ENCODE measurements at places on chromosomes 1 and 21.

DNA sequence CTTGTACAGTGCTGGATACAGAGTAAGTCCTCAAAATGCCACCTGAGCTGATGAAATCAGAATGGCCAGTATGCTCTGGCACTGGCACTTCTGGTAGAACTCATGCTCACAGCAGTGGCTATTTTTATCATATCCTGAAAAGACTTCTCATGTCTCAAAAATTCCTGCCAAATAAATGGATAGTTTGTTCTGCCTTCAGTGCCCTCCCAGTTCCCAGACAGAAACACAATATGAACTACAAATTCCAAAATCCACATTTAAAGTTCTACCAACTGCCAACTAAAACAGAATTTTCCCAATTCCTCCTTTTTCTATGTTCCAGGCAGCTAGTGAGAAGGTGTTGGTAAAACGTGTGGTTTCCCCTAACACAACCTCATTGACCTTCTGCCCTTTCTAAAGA lies 51.4 kb upstream of the RGS1 start:
- DNase-seq = no peak

DNA sequence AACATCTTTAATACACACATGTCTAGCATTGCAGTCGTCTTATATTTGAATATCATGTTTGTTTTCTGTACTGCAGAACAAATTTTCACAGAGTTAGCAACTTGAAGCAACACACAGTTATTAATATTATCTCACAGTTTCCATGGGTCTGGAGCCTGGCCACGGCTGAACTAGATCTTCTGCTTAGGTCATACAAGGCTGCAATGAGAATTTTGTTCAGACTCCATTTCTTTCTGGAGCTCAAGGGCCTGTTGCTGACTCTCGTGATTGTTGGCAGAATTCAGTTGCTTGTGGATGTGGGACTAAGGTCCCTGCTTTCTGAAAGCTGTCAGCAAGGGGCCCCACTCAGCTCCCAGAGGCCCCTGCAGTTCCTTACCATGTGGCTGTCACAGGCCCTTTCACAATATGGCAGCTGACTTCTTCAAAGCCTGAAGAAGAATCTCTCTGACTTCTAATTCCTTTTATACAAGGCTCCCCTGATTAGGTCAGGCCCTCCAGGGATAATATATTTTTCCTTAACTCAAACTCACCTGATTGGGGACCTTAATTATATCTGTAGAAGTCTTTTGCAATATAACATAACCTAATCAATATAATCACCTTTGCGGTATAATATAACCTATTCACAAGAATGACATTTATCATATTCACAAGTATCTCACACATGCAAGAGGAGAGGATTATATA lies 296.3 kb downstream of the NFIA start:
- no peak for DNase-seq

DNA sequence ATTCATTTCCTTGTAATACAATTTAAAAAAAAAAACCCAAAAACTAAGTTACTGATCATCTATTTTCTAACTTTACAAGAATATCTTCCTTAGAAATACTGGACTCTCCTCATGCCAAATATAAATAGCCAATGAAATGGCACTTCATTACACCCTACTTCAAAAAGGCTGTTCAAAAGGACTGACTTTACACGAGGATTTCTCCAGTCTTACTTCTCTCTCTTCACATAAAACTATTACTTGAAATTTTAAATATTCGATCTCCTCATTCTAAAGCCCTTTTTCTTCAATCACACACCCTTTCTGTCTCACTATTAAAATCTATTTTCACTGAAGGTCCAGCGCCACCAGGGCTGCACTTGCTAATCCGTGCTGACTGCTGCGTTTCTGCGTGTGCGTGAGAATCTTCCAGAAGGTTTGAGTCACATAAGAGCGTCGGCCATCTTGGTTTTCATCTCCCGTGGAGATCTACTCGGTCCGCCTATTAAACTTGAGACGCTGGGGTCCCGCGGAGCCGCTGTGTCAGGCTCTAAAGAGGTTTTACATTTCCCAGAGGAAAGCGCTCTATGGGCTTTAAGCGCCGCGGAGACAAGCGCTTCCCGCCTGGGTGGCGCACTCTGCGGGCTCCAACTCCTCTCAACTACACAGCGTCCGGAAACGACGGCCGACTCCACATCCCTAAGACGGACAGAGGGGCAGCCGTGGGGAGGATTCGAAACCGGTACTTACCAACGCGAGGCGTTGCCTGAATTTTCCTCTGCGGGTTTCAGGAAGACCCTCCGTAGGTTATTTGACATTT lies 631 bp downstream of the LRIF1 start:
- peak; percentile 79 for DNase-seq

DNA sequence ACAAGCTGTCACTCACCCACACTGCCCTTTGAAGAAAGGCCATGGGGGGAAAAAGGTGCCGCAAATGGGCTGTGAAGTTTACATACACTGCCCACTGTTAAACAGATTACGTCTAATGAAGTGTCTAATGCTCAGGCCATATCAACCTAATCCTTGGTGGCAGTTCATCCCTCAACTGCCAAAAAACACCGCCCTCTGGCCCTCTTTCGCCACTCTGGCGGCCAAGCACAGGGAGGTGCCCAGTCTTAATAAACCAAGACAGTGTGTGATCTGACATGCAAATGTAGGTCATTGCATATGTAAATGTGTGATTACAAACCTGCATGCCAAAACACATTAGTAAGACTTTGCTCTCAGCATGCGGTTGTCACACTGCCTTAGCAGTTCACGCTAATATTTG lies 89.5 kb downstream of the NEK7 start:
- no peak for DNase-seq

- no peak for DNase-seq
These were observed 37.2 kb downstream of the ZBTB17 start for GRCh38 chr1:15938628-15939161.

GRCh38 chr1:33349081-33349759 lies 28.3 kb upstream of the A3GALT2 start:
- DNase-seq = peak; percentile 48

GRCh38 chr1:64755361-64755760 lies 10.5 kb downstream of the RAVER2 start:
- DNase-seq = no peak

GRCh38 chr21:45620201-45620923 lies 23.2 kb upstream of the PCBP3 start:
- DNase-seq = no peak

DNA sequence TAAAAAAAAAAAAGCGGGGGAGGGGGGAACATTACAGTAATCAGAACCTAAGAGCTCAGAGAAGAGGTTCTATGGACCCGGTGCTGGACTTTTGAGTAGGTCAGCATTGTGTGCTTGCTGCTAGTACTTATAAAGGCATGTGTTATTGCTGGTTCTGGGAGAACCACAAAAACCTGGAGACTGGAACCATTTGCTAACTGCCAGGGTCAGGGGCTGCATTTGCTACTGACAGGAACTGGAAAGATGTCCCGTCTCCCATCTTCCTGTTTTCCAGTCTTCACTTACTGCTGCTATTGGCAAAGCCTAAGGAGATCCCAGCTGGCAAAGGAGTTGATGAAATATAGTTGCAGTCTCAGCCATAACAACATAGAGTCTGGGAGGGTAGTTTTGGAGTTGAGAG lies 4.3 kb downstream of the RNF2 start:
- no peak for DNase-seq

DNA sequence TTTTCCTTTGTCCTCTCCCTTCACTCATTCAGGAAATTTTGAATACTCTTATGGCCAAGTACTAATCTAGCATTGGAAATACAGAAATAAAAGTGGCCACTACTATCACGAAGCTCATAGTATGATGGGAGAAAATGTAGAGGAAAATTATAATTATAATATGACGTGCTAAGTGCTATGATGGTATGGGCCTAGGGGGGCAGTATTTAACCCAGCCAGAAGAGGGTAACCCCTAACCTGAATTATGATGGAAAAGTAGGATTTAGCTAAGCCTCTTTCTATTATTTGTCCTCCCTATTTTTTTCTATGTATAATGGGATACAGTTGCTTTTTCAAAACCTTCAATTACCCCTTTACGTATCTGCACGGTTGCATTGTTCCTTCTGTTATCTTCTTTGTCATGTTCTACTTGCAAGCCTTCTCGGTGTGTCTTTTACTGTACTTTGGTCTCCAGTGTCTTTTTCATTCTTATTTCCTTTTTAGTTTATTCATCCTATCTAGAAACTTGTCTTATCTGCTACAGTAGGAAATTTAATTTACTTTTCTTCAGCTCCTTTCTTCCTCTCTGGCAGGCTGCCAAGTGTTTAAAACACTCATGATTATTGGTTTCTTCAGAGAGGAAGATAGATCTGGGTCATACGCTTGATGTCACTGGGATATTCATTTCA lies 88.8 kb upstream of the GPR52 start:
- DNase-seq = no peak

GRCh38 chr1:38246955-38247952 lies 200.7 kb upstream of the POU3F1 start:
- no peak for DNase-seq

- no peak for DNase-seq
These were observed 1768.7 kb downstream of the BRINP3 start for GRCh38 chr1:188708795-188709535.

GRCh38 chr1:91804546-91805023 lies 81.4 kb downstream of the TGFBR3 start:
- DNase-seq = peak; percentile 88
